Cardiac septum (tissue), 1 donor: ENCODE measurements at places on chromosomes 3 and 15.

GRCh38 chr3:129623447-129624118 lies 17.1 kb upstream of the PLXND1 start:
- no peak for DNase-seq

DNA sequence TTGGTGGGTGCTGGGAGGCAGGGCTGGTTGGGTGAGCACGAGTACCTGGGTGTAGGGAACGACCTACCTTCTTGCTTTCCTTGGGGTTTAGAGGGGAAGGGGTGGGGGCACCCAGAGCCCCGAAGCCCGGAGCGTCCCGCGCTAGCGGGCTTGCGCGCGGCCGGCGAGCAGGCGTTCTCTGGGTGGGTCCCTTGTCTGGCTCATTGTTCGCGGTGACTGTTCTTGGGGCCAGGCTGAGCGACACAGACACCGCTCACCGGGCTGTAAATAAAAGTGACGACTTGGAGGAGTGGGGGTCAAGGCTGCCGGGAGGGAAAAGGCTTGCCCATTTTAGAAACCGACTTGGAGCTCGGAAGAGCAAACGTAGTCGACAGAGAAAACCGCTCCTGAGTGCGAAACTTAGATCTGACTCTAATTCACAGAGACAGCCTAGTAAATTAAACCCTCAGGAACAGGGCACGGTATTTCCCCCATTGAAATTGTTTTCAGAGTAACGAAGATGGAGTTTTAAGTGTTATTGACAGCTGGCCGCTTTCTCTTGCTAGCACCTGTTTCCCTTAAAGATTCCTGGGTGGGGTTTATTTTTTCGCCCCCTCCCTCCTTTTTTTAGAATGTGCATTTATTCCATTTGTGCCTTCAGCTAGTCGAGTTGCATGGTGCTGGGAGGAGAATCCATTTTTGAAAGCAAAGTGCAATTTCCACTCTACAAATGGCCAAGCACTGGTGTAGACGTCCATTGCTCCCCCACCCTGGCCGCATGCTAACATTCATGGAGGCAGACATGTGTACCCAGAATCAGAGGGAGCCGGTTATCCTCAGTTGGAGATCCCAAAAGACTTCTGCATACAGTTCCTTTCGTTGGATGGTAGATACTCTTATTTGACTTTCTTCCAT lies 532.1 kb upstream of the SEMA6D start:
- DNase-seq, result no peak

DNA sequence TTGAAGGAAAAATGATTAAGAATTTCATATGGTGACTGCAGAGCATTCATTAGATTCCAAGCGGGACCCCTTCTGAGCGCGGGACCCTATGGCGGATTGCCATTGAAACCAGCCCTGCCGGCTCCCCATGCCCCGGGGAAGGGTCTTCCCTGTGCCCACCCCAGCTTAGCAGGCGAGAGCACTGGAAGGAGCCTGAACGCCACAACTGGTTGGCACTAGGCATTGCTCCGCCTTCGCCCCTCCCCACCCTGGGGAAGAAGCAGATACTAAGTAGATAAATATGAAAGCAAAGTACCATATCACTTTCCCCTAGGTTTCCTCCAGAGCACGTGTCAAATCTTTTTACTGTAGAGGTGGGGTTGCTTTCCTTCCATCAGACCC lies 70.7 kb downstream of the CYP19A1 start:
- no peak for DNase-seq

DNA sequence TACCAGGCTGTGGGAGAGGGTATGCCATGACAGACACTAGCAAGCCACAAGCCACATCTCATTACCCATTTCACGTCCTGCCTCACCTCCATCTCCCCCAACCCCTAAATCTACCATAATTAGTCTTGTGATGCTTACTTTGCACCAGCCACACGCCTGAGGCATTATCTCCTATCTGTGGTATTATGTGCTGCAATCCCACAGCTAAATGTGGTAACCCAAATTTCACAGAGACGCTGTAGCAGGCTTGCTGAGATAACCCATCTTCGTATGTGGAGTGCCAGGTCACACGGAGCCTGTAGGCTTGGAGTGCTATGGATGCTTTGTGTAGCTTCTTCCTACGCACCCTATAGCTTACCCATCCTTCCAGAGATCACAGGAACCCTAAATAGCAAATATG lies 256.7 kb upstream of the KCNH8 start:
- no peak for DNase-seq

- no peak for DNase-seq
Measured at GRCh38 chr3:45002720-45003119, 23.4 kb upstream of the CLEC3B start.

DNA sequence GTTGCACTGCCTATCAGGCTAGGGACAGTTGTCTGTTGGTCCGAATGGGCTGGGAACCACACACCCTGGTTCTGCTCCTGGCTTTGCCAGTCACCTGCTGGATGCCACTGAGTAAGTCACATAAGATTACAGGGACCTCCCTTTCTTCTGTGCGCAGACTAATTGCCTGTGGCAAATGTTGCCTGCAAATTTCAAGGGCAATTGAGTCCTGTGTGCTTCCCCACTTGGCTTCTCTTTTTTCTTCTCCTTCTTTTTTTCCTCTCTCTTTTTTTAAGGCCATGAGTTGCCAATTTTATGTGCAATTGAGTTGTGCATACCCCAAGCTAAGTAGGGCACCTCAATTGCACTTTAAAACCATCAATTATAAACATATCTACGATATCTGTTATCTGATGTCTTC lies 963.4 kb downstream of the MCTP2 start:
- no peak for DNase-seq
